ENCODE measurements at places on chromosomes 6 and 20.

GRCh38 chr6:136015531-136015930 is 164.0 kb downstream of the PDE7B start:
- DNase-seq = no peak

DNA sequence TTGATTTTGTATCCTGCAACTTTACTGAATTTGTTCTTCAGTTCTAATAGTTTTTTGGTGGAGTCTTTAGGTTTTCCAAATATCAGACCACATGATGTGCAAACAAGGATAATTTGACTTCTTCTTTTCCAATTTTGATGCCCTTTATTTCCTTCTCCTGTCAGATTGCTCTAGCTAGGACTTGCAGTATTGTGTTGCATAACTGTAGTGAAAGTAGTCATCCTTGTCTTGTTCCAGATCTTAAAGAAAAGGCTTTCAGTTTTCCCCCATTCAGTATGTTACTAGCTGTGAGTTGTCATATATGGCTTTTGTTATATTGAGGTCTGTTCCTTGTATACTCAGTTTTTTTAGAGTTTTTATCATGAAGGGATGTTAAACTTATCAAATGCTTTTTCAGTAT is 4.6 kb downstream of the MICB start:
- DNase-seq = no peak

GRCh38 chr6:29847871-29848630 is 20.4 kb downstream of the HLA-G start:
- peak; percentile 30 for DNase-seq

GRCh38 chr6:45148278-45148677 is 179.9 kb upstream of the RUNX2 start:
- no peak for DNase-seq
